ENCODE measurements at places on chromosomes 13 and 19. TPM values are rescaled to one million over a fixed set of nuclear protein-coding genes. Genes with fewer than 3 reads are reported as not detected.

Gene MBD3L5
- total RNA-seq, result not detected

Gene KCNC3
- 0.51 TPM for total RNA-seq

Gene PIN1
- 99.4 TPM for total RNA-seq

Gene BSG
- total RNA-seq, result 356 TPM

Gene ZSCAN4
- not detected for total RNA-seq

Gene ZGLP1
- total RNA-seq, result 0.47 TPM

Gene S1PR4
- total RNA-seq, result 2.1 TPM

Gene FUT3
- not detected for total RNA-seq

Gene ZNF177
- 3.1 TPM for total RNA-seq

Gene PRR20B
- total RNA-seq, result not detected

Gene DMKN
- 0.34 TPM for total RNA-seq

Gene GFY
- not detected for total RNA-seq

Gene MYBPC2
- total RNA-seq, result 0.05 TPM

Gene BICRA
- total RNA-seq, result 12.2 TPM

Gene MAP1S
- 47.8 TPM for total RNA-seq

Gene ZNF844
- 5.7 TPM for total RNA-seq

Gene ACP7
- total RNA-seq, result 0.19 TPM

Gene PRODH2
- not detected for total RNA-seq

Gene TEX26
- total RNA-seq, result not detected

Gene ZNF563
- 2.2 TPM for total RNA-seq

Gene LILRB4
- not detected for total RNA-seq

Gene SLC25A41
- not detected for total RNA-seq

Gene TMEM255B
- total RNA-seq, result 45.1 TPM

Gene MAG
- not detected for total RNA-seq

Gene IL17D
- total RNA-seq, result 2.7 TPM

Gene METTL21C
- total RNA-seq, result not detected

Gene RINL
- total RNA-seq, result 8.3 TPM

Gene ERICH4
- total RNA-seq, result not detected

Gene ZIK1
- total RNA-seq, result 6.1 TPM

Gene LYPD4
- not detected for total RNA-seq

Gene HIF3A
- total RNA-seq, result 23.1 TPM

Gene CRX
- total RNA-seq, result not detected

Gene C3
- 5.4 TPM for total RNA-seq

Gene SLC7A10
- total RNA-seq, result 0.17 TPM

Gene LENG9
- 7.5 TPM for total RNA-seq

Gene NKPD1
- total RNA-seq, result 0.37 TPM

Gene POU2F2
- total RNA-seq, result 0.17 TPM

Gene GNG7
- total RNA-seq, result 1.0 TPM

Gene SWSAP1
- 0.79 TPM for total RNA-seq

Gene PDX1
- not detected for total RNA-seq

Gene BRCA2
- 4.6 TPM for total RNA-seq

Gene CYP2F1
- total RNA-seq, result not detected

Gene JSRP1
- not detected for total RNA-seq

Gene NAPSA
- not detected for total RNA-seq

Gene ZNF460
- 63.3 TPM for total RNA-seq

Gene FXYD3
- total RNA-seq, result 0.68 TPM

Gene DUS3L
- total RNA-seq, result 38.9 TPM

Data from dermis blood vessel endothelial cell (primary cell).